Activated T-helper 17 cell treated with anti-CD3 and anti-CD28 coated beads, Interleukin-2, amount 50 U/mL, for 72 hours (primary cell): ENCODE measurements at places on chromosomes 7 and 10.

GRCh38 chr7:132560825-132561529, 15.3 kb downstream of the PLXNA4 start:
- ATAC-seq: no peak

DNA sequence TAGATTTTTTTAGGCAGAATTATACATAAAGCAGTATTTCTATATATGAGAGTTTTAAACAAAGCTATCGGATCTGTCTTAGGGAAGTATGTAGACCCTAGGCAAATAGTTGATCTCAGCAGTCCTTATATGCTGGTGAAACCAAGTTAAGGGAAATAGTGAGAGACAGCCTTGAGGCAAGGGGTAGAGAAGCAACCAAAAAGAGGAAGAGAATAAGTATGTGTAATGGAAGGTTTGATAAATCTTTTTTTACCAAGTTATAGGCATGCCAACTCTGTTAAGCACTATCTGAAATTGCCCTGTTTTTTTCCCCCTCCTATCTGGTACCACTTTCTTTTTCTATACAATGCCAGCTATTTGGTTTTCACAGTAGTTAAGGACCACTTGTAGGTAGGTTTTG, 19.9 kb downstream of the SPAG6 start:
- ATAC-seq: no peak

DNA sequence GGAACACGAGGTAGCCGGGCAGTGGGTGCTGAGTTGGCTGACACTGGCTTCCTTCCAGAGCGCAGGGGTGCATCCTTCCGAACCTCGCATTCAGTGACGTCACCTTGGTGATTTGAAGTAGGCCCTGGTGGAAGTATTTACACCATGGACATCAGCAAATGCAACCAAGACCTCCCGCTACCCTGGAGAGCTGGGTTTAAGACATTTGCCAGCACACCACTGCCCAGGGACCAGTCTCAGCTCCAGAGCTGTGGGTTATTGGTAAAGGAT, 106.4 kb upstream of the GPR26 start:
- no peak for ATAC-seq

GRCh38 chr7:54242776-54243175, 299.4 kb upstream of the VSTM2A start:
- ATAC-seq: no peak

DNA sequence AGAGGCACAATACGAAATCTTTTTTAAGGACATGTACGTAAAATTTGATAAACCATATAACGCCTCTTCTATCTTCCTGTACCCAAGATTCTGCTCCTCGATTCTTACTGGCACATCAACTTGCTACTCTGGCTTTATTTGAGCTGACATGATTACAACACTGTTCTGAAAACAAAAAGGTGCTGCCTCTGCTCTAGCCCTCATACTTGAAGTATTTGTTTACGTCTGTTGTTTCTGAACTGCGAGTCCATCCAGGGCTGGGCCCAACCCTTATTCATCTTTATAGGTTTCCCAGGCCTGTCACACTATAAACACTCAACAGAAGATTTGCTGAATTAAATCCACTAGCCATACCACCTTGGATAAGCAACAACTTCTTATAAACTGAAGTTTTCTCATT, 96.2 kb upstream of the SVIL start:
- ATAC-seq: no peak

DNA sequence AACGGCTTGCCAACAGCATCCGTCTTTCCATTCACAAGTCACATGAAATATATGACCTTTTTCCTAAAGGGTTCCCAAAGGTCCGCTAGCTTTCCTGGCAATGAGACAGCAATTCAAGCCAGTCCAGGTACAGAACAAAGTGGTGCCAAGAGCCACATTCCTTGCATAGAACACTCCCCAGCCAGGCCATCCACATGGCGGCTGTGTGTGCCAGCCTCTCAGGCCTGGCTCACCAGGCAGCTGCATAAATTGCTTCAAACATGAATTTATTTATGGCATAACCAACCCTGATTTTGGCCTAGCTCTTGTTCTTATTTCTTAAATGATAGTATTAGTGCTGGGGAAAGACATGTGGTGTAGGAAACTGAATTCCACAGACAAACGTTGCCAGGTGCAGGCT, 63.7 kb upstream of the CREB5 start:
- ATAC-seq: no peak

GRCh38 chr10:89392974-89393373, 551 bp downstream of the IFIT1 start:
- peak; percentile 49 for ATAC-seq

GRCh38 chr10:69228151-69228550, 8.0 kb downstream of the HKDC1 start:
- ATAC-seq: no peak

DNA sequence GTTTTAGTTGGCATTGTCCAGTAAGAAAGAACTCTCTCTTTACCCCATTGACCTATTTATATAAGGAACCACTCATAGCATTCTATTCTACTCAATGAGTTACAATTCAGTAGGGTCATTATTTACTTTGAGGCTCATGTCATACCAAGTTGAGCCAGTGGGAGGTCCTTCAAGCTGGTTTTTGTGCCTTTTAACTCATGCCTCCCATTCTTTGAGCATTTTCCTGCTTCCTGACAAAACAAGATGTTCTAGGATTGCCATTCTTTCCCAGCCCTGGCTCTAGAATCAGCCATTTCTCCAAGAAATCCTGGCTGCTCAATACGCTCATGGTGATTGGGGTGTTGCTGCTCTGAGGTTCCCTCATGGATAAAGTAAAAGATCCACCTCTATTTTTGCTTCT, 250.1 kb downstream of the ABCA13 start:
- no peak for ATAC-seq

DNA sequence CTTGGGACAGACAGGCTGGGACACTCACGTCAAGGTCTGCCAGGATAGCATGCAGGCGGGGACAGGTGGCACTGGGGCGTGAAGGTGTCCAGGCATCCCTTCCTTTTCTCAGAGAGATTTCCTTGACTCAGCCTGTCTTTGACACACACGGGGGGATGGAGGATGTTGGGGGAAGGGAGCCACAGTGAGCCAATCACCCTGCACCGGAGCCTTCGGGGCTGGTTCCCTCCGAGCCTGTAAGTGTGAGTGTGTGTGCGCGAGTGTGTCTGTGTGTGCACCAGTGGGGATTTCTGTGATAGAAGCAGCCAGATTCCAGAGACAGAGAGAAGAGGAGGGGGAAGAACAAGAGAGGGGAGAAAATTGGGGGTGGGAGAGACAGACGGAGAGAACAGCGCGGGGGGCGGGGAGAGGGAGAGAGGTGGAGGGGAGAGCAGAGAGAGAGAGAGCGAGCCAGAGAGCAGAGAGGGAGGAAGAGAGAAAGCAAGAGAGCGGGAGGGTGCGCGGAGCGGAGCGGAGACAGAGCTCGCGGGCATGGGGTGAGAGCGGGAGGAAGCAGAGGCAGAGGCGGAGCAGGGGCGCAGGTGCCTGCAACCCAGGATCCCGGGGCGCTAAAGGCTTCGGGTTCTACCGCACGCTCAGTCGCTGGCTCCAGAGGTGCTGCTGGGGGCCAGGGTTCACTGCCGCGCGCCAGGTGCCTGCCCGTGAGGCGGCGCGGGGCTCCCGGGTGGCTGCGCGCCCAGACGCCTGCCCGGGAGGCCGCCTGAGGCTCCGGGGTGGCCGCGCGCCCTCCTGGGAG, 466 bp upstream of the GPR26 start:
- no peak for ATAC-seq
